ENCODE measurements at places on chromosomes 5 and 9.
A peak's percentile ranks its signal among the peaks of the same experiment; 100 is the strongest.

GRCh38 chr9:12813960-12814876 lies 39.4 kb downstream of the LURAP1L start:
- DNase-seq = no peak

- peak; percentile 32 for DNase-seq
These were observed at the start of gene SLC12A7 for GRCh38 chr5:1111727-1112289. SLC12A7 (minus strand) TSS chr5:1112063; CDS start chr5:1111991, 72 bp downstream.

- no peak for DNase-seq
These were observed 89.3 kb downstream of the ZCCHC7 start for GRCh38 chr9:37209431-37210386.

GRCh38 chr9:79026316-79026715 lies 545.4 kb upstream of the TLE4 start:
- no peak for DNase-seq

DNA sequence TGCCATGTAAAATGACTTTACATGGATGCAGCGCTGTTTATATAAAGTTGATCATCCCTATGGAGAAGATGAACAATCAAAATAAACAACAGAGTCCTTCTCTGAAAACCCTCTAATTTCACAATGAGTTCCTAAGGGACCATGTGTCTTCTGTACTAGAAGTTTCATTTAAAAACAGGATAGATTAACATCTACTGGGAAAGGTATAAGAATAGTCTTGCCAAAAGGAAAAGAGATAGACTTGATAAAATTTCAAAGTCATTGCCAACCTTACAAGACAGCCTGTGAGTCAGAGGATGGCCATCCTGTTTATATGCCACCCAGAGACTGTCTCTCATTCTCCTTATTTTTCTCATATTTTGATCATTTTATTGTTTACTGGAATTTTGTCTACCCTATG lies 367.1 kb upstream of the PDE4D start:
- DNase-seq = no peak

- DNase-seq = no peak
These were observed 153.8 kb downstream of the DROSHA start for GRCh38 chr5:31378136-31378535.

DNA sequence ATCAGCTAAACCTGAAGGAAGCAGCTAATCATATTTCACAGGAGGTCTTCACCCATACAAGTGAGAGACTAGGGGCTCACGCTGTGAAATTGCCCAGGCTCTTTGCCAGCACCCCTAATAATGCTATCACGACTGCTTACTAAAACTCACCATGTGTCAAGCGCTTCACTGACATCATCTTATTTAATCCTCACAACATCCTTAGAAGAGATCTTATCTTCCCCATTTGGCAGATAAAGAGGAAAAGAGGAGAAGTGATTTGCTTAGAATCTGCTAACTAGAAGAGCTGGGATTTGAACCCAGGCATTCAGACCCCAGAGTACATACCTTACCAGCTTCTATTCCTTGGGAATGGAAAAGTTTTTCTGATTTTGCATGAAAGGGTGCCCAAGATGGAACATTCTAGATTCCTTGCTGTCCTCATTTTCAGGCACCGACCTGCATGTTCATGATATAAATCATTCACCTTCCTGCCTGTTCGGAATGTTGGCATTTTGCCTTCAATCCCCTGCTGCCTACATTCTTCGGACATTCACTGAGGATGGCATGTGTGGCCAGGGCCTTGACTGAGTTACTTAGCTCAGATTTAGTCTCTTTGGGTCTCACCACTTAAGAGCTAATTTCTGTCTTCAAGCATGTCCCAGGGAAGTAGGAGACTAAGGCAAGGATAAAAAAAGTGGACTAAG lies 88.1 kb downstream of the SH3TC2 start:
- no peak for DNase-seq

- no peak for DNase-seq
These were observed 99.3 kb upstream of the NIPBL start for GRCh38 chr5:36777105-36777757.

DNA sequence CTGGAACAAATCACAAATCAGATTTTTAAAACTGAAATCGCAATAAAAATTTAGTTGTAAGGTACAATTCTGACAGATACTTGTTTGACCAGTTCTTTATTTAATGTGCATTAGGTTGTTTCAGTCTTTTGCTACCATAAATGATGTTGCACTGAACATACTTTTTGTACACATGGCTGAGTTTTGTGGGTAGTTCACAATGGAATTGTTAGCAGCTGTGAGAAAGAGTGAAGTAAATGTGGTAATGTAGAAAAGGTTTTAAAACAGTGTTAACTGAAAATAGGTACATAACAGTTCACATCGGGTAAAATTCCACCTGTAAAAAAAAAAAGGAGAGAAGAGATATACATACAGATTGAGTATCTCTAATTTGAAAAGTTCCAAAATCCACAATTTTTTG lies 25.6 kb downstream of the MRPS27 start:
- DNase-seq = no peak

DNA sequence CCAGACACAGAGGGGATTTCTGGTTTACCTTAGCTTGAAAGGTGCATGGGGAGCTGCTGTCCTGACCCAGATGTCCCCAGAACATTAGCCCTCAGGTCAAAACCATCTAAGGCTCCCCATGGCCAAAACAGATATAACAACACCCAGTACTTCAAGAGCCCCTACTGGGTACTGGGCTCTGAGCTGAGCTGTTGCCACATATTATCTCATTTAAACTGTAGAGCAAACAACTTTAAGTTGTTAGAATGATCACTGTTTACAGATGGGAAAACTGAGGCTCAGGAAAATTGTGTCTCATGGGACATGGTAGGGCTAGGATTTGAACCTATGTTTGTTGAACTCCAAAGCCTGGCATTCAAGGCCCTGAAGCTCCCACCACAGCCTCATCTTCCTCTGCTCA lies 20.6 kb upstream of the SLC25A51 start:
- no peak for DNase-seq

DNA sequence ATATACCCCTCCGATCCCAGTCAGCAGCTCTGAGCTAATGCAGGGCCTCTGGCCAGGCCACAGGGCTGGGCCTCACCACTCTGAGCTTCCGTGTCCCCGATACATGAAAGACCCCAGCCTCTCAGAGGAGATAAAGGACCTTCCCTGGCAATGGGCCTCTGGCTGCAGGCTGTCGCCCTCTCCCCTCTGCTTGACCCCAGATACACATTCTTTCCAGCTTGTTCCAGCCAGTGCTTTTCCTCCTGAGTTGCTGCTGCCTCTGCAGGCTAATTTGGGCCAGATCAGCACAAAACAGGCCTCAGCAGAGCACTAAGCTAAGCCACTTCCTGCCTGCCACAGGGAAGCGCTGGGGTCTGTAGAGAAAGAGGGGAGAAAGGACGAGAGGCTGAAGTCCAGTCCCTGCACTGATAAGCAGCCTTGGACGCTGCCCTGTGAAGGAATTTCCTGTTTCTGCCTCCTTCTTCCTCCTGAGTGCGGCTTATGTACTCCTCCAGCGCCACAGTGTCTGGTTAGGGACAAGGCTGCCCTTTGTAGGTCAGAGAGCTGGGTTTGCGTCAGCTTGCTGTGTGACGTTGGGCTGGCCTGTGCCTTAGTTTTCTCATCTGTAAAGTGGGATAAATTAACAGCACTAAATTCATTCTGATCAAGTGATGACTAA lies 73.0 kb upstream of the IL17B start:
- no peak for DNase-seq

GRCh38 chr9:74499770-74500583 lies 2.8 kb downstream of the RORB start:
- no peak for DNase-seq

- no peak for DNase-seq
These were observed 101.2 kb downstream of the SLC28A3 start for GRCh38 chr9:84239343-84239742.

DNA sequence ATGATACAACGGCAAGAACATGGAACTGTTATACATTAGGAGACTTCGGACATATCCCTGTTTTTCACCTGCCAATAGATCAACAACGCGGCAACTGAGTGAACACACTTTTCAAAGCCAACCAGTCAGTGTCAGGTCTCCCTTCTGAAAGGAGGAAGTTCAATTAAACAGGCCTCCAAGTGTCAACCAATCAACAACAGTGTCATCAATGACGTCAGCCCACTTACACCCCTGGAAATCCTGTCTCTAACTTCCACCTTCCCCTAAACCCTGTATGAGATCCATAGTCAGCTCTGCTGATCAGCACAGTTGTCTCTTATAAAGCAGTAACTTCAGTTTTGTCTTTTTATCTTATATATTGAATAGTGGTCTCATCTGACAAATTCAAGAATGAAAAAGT lies 36.6 kb downstream of the DMRT3 start:
- no peak for DNase-seq

GRCh38 chr9:21983561-21983935 lies 10.6 kb downstream of the CDKN2A start:
- DNase-seq = no peak

DNA sequence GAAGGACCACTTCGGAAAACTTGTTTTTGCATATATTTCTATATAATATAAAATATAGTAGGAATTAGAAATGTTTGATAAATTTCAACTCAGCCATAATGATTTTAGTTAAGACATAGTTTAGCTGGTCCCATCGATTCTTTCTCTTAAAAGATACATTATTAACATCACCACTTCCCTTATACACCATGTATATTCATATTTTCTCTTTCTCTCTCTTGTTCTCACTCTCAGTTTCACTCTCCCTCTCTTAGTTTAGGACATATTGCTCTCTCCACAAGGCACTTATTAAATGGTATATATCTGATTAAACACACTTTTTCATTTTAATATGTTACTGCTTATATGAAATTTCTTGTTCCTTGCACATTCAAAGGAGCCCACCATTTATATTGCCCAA lies 90.1 kb upstream of the RASEF start:
- no peak for DNase-seq

DNA sequence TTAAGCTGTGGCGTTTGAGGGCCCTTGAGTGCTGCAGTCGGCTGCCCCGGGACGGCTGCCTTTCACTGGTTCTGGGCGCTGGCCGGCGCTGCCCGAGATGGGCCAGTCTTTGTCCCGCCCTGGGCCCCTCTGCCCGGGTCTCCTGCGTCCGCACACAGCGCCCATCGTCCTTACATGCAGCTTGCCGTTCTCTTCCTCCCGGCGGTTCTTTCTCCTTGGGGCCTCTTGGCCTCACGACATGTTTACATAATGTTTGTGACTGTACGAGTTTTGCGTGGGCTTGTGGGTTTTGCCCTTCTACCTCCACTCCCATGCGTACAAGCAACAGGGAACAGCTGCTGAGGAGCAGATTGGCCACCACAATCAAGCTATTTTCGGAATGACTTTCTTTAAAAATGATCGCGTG lies 618 bp downstream of the TNPO1 start:
- DNase-seq = peak; percentile 30

DNA sequence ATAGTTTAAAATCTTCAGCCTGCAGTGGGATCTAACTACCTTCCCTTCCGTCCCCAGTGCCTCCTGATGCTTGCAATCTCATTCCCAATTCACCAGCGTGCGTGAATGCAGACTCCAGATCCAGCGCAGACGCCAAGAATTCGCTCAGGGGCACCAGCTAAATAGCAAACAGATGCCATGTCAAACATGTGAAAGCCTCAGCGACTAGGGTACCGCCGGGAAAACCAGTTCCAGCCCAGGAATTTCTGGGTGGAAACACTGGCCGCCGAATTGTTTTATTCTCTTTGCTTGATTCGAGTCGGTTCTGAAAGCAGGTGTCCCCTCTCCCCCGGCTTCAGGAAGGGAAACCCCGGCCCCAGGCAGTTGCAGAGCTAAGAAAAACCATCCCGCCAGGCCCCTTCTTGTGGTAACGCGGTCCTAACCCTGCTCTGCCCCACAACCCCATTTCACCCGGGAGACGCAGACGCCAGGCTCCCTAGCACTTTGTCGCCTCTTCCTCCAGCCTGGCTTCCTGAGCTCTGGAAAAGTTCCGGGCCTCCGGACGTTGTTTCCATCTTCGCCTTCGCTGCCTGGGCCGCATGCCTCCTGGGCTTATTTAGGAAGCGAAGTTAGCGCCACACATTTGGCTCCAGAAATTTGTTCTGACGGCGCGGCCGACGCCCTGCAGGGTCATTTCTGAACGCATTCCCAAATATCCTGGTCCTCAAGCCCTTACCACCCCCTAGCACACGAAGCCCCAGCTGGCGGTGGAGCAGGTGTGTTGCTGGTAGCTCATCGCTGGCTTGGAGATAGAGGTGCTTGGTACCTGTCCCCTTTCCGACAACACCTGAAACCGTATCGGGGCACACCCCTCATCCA lies 665 bp upstream of the LVRN start:
- DNase-seq = no peak

DNA sequence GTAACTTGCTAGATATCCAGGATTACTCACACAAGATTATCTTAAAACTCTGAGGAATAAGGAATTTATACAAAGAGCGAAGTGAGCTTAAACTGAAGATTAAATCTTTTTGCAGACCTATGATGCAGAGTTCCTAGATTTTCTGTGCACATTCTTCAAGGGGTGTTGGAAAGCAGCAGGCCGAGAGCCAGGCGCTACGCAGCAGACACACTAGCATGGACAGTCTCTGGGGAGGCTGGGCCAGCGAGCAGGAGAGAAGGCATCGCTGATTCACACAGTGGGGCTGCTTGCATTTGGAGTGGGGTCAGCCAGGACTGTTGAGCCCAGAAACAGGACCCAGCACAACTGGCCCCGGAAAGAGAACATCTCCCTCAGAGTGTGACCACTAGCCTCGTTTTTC lies 136.3 kb downstream of the ADAMTS16 start:
- DNase-seq = no peak

- no peak for DNase-seq
These were observed 178.5 kb upstream of the PITX1 start for GRCh38 chr5:135212361-135213026.

DNA sequence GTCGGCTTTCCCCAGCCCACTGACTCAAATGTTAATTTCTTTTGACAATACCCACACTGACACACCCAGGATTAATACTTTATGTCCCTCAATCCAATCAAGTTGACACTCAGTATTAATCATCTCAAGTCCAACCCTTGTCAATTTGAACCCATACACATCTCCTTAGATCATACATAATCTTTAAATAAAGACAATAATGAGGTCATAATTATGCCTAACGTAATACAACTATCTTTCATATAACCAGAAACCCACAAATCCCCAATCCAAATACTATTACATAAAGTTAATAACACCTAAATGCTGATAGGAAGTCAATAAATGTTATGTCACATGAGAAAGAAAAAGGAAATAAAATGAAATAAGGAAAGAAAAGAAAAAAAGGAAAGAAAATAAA lies 934.2 kb downstream of the CDH9 start:
- DNase-seq = no peak

- no peak for DNase-seq
These were observed 604.8 kb downstream of the CCDC171 start for GRCh38 chr9:16157651-16158050.

GRCh38 chr9:29068461-29068860 lies 1495.2 kb upstream of the C9orf72 start:
- DNase-seq = no peak

- DNase-seq = no peak
These were observed 366.3 kb downstream of the ICE1 start for GRCh38 chr5:5788793-5789192.

All from activated effector memory CD4-positive, alpha-beta T cell treated with Interleukin-2 at 50 U/mL for 16 hours (primary cell).